GF-D8 (cell line): ENCODE measurements at places on chromosomes 16 and 17.
A peak's percentile ranks its signal among the peaks of the same experiment; 100 is the strongest.

DNA sequence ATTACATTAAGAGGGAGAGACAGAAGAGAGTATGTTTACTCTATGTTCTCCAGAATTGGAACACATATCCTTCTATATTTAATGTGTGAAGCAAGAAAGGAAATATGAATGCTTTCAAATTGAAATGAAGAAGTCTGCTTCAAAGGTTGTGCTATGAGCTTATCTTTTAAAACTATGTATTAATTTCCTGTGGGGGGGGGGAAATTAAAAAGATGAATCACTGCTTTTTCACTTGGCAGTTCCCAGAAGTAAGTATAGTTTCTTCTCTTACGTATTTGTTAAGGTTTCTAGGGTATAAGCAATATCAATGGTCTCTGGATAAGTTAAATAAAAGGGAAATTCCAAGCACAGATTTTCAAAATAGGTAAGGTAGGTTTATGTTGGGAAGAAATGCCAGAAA is 7.0 kb downstream of the TERF2 start:
- DNase-seq: no peak

DNA sequence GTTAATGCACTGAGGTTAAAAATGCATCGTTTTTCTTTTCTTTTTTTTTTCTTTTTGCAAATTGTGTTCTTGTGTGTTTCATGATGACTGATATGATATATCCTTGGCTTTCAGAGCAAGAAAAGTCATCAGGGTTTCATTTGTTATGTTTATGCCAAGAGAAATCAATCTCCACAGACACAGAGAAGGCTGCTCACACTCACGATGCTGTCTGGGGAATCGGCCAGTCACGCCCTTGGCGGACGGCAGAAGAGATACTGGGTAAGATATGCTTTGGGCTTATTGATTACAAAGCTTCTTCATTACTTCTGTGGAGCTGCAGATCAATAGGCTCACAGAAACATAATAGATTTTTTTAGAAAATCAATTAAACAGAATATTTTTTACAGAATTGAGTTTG is 42.2 kb upstream of the TNRC6C start:
- no peak for DNase-seq

- no peak for DNase-seq
These were observed 138.6 kb upstream of the WSCD1 start for GRCh38 chr17:5931616-5932015.

GRCh38 chr17:14038206-14038605 is 31.1 kb upstream of the COX10 start:
- no peak for DNase-seq

GRCh38 chr17:78735832-78736525 is 46.1 kb downstream of the CYTH1 start:
- no peak for DNase-seq

DNA sequence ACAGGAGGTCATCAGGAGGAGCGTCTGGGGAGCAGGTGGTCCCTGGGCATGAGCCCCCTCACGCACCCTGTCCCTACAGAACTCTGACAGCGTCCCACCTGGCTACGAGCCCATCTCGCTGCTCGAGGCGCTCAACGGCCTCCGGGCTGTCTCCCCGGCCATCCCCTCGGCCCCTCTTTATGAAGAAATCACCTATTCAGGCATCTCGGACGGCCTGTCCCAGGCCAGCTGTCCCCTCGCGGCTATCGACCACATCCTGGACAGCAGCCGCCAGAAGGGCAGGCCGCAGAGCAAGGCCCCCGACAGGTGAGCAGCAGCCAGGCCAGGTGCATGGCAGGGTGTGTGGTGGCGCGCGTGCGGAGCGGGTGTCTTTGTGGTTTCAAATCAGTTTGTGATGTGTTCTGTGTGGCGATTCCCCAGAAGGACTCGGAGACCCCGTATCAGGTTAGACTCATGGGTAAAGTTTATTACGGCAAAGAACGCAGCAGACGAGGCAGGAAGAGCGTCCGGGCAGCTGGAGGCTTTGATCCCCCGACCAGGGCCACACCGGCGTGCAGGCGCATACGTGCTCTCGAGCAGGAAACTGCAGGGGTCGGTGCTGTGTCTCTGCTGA is 11.8 kb upstream of the NUDT16L1 start:
- no peak for DNase-seq

- no peak for DNase-seq
These were observed 90.3 kb downstream of the KATNIP start for GRCh38 chr16:27640277-27640600.

DNA sequence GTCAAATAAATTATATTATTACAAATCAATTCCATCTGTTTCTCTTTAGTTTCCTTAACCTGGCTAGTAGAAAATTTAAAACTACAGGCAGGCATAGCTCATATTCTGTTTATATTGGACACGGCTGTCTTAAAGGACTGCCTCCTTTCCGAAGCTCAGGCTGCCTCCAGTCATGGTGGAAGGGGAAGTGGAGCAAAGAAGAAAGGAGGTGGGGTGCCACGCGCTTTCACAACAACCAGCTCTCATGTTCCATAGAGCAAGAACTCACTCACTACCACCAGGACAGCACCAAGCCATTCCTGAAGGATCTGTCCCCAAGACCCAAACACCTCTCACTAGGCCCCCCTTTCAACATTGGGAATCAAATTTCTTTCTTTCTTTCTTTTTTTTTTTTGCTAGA is 149.3 kb upstream of the KCNJ18 start:
- no peak for DNase-seq

DNA sequence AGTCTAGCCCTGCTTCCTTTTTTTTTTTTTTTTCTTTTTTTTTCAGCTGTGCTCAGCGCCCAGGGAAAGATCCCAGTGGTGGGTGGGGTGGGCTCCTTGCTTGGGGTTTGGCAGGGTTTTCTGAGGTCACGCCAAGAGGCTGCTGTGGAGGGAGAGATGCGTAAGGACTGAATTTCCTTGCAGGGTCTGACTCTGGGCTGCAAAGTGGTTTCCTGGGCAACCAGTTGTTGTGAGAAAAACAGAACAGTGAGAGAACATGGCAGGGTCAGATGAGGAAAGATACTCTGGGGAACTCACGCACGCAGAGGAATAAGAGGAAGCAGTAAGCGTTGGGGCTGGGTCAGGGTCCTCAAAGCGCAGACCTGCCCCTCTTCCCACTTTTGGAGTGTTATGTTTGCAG is 119.5 kb downstream of the IRF8 start:
- peak; percentile 28 for DNase-seq

DNA sequence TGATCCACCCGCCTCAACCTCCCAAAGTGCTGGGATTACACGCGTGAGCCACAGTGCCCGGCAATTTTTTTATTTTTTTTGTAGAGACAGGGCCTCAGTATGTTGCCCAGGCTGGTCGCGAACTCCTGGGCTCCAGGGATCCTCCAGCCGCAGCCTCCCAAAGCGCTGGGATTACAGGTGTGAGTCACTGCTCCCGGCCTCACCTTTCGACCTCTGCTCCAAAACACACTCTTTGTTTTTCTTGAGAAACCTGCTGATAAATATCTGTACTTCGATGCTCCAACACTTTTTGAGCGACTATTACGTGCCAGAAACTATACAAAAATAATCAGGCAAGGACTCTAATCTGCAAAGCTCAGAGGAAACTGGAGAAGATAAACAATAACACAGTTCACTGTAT is 1.0 kb downstream of the MED1 start:
- no peak for DNase-seq

GRCh38 chr17:55772086-55772485 is 21.2 kb downstream of the PCTP start:
- no peak for DNase-seq

DNA sequence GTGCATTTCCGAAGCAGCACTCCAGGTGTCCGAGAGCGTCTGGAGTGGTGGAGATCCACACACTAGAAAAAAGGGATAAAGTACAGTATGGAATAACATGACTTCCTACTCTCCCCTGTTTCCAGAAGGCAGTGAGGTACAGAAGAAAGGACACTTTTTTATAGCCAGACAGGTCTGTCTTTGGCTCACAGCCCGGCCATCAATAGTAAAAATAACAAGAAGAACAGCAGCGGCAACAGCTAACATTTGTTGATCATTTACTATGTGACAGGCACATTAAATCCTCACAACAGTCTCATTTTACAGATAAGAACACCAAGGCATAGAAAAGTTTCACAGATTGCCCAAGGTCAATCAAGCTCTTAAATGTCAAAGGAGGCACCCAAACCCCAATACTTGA is 16.2 kb downstream of the DYNLRB2 start:
- no peak for DNase-seq

- DNase-seq: no peak
These were observed 8.0 kb upstream of the DOC2B start for GRCh38 chr17:189444-189843.

DNA sequence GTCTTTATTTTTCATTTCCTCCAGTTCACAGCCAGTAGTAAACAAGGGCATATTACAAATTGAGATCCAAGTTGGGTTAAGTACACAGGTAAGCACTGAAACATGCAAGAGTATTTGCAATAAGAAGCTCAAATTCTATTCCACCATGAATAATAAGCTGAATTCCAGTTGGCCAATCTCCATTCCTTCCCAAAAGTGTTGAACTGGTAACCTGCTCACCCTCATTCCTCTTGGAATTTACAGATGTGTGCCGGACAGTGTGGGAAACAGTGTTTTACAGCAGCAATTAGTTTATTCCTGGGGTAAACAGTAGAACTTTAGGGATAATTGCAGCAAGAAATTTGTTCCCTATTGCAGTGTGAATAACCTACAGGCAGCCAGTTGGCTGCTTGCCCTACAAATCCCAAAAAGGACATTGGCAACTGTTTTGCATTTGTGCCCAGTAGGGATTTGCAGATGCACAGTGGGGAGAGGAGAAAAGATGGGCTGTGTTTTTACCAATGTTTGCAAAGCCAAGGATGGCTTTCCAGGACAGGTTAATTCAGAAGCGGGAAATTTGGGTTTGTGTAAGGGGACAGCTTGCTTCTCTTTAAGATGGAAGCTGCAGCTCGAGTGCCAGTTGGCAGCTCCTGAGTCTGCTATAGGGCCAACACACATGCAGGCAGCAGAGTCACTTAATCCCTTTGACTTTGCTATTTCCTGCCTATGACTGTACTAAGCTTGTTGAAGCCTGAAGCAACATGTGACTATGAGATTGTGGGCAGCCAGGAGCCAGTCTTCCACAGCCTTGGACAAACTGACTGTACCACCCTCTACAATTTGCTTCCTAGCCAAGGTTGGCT is 318.9 kb downstream of the MAP2K6 start:
- no peak for DNase-seq

GRCh38 chr16:68751160-68751559 is 14.1 kb downstream of the CDH1 start:
- no peak for DNase-seq

DNA sequence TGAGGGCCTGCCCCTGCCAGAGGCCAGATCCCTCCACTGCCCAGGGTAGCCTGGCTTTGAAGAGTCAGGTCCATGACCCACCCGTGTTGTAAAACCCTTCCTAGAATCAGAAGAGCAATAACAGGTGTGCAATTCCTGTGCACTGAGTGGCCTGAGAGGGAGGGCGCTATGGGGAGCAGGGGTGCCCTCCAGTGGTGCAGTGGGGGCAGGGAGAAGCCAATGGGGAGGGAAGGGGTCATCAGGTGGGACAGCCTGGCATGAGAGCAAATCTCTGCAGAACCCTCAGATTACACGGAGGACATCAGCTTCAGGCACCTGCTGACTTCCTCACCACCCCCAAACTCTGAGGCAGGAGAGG is 72.9 kb upstream of the ZNF469 start:
- no peak for DNase-seq

GRCh38 chr17:63120406-63120805 is 154.4 kb downstream of the TANC2 start:
- DNase-seq: no peak

GRCh38 chr16:66258916-66259845 is 107.3 kb upstream of the CDH5 start:
- DNase-seq: no peak

DNA sequence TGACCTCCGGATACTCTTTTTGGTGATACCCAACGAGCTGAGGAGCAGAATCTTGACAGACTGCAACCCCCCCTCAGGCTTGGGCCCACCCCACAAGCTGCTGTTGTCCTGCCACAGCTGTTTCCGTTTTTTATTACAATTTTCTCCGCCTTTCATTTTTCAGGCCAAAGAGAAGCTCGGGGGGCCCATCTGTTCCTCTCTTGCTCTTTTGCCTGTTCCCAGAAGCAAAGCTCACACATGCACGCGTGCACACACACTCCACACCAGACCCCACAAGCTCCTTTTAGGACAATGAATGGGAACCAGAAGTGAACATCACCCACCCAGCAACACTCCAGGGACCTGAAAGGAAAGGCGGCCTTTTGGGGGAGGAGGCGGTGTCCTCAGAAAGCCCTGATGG is 16.3 kb downstream of the SOX9 start:
- DNase-seq: no peak

DNA sequence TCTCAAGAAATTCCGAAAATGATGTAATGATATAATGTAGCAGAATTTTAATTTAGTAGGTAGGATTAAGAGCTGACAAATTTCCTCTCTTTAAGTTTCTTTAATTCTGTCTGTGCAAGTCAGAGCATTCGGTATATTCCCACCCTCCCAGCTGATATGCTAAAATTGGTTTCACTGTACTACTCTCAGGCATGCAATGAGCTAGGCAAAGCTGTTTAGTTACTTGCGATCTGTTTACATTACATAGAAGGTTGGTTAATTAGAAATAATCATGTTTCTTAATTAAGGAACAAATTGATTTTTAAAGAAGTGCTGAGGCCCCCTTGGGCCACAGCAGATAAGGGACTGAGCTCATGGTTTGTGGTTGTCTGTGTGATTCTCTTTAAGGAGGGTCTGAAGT is 432.8 kb upstream of the HSBP1 start:
- no peak for DNase-seq

- no peak for DNase-seq
These were observed 32.9 kb downstream of the KSR1 start for GRCh38 chr17:27489045-27489715.

- DNase-seq: no peak
These were observed 44.0 kb downstream of the GPRC5B start for GRCh38 chr16:19840524-19841110.

- no peak for DNase-seq
These were observed 147.4 kb upstream of the SDK2 start for GRCh38 chr17:73791631-73792030.

GRCh38 chr17:68535922-68536321 is 23.7 kb downstream of the PRKAR1A start:
- DNase-seq: no peak
